ENCODE measurements at places on chromosomes 3 and 15.

DNA sequence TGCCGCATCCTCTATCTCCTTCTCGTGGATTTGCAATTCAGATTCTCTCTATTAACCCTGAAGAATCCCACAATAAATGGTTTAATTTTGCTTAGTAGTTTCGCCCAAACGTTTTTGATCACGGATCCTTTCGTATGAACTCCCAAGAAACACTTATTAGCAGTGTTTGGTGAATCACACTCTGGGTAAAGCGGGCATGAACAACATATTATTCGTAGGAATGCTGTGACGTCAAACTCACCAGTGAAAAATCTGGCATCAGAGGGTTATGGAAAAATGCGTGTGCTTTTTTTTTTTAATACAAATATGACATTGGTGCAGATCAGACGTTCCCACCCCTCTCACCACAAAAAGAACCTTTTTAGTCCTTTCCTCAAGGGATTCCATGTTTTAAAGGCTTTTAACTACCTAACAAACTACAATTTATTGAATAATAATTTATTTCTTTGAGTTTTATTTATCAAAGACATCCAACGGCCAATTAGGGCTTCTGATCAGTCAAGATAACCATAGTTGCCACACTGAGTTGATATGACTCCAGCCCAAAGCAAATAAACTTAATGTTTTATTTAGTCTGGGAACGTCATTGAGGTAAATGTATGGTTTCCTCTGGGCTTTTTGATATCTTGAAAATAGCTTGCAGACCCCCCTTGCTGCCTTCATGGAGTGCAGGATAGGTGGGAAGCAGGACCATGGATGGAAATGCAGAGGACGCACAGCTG lies 45.5 kb upstream of the CGNL1 start:
- no peak for DNase-seq

DNA sequence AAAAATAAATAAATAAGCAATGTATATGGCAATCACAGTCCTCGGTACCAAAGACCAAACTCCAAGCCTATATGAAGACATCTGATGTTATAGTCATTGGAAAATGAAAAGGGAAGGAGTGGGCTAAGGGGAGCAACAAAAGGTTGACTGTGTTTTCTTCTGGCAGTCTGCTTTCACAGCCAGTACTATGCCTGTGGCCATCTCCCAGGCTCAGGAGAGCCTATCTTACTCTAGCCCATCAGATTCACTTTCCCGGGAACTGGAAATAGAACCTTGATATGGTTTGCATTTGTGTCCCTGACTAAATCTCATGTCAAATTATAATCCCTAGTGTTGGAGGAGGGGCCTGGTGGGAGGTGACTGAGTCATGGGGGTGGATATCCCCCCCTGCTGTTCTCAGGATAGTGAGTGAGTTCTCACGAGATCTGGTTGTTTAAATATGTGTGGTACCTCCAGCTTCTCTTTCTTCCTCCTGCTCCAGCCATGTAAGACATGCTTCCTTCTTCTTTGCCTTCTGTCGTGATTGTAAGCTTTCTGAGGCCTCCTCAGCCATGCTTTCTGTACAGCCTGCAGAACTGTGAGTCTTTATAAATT lies 105.3 kb downstream of the PLCH1 start:
- no peak for DNase-seq

- DNase-seq, result no peak
These were observed 322.1 kb downstream of the MEX3B start for GRCh38 chr15:81723701-81724100.

GRCh38 chr15:47945872-47946650 lies 174.7 kb upstream of the SLC24A5 start:
- no peak for DNase-seq

DNA sequence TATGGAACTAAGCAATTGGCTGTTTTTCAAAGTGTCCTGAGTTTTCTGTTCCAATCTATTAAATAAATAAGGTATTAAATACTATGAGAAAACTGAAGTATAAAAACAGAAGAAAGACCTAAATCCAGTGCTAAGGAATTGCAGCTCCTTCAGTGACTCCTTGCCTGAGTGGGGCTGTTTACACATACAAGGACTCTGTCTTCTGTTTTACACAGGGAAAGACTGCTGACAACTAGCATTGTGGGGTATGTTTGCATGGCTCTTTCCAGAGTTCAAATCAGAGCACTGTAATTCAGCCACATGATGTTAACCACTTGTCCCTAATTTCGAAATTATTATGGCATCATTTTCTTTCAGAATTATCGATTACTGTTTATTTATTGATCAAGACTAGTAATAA lies 31.3 kb upstream of the MEIS2 start:
- no peak for DNase-seq

DNA sequence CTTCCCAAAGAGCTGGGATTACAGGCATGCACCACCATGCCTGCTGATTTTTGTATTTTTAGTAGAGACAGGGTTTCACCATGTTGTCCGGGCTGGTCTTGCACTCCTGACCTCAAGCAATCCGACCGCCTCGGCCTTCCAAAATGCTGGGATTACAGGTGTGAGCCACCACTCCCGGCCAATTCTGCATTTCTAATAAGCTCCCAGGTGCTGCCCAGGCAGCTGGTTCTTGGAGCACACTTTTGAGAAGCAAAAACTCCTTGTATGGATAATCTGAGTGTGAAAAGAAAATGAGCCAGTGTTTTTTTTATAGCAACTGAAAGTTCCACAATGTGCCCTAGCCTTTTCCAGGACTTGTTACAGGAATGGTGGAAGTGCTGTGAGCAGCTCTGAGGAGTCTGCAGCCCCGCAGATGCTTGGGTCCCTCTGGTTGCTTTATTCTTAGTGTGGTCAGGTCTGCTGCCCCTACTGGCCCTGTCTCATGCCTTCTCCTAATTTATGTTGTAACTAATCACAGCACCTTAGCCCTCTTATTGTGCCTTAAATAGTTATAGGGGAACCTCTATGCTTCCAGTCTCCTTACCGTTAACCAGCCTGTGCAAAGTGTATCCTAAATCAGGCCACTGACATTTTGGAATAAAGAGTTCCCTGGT lies 13.5 kb upstream of the KCNAB1 start:
- no peak for DNase-seq

- peak; percentile 60 for DNase-seq
These were observed 24.3 kb downstream of the TBC1D21 start for GRCh38 chr15:73897441-73898261.

- DNase-seq, result no peak
These were observed 7.0 kb upstream of the RFT1 start for GRCh38 chr3:53137221-53137620.

DNA sequence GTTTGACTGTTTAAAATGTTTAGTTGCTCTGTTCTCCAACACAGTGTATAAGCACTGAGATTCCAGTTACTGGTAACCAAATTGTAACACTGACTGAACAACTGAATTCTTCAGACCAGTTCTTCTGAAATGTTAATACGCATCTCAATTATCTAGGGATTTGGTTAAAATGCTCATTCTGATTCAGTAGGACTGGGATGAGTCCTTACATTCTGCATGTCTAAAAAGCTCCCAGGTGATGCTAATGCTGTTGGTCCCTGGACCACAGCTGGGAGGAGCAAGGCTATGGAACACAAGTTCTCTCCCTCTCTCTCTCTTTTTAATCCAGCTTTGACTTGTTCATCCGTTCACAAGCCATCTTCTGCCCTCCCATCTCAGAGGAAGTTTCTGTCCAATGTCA lies 380.3 kb downstream of the MAGI1 start:
- DNase-seq, result no peak

GRCh38 chr15:36109943-36110658 lies 469.3 kb upstream of the CDIN1 start:
- DNase-seq, result no peak

GRCh38 chr15:29924750-29925149 lies 102.5 kb upstream of the TJP1 start:
- no peak for DNase-seq

DNA sequence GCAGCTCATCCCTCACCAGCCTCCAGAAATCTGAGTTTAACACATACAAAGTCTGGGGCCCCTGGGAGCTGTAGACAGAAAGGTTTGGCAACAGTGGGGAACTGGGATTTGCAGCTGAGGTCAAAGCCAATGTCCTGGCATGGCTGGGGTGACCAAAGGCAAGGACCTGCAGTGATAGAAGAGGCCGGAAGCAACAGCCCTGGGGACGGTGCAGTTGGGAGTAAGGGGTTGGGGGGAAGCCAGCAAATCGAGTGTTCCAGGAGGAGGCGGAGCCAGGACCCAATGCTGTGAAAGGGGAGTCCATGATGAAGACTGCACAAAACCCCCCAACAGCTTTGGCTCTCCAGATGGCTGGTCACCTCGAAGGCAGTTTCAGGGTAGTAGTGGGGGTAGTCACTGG lies 74.1 kb upstream of the SPATA12 start:
- no peak for DNase-seq

DNA sequence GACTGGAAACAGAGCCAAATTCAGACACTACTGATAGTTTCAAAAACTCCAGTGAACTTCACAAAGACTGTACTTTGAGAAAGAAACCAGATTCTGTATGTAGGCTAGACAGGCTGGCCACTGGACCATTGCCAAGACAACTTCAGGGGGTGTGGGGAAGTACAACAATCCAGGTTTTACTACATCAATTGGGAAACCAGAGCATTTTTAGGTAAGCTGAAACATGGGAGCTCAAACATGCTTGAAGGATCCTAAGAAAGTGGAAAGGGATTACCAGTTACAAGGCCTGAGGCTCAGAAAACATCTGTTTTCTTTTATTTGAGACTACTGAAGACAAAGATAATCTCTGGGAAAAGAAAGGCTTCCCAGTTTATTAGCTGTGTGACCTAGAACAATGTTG lies 26.9 kb upstream of the ZNF280D start:
- no peak for DNase-seq

DNA sequence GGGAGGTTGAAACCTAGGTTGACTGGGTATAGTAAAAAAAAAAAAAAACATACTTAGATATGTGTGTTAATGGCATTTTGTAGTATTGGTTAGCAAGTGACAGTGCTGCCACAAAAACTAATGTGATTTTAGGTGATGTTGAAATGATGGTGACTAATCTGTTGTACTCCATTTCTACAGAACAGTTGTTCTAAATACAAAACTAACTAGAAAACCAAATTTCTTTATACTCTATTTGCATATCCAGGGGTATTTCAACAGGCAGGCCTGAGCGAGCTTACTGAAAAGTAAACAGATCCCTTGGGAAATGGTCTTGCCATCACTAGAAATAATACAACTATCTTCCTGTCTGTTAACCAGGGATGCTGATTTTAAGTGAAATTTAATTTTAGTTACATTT lies 20.5 kb downstream of the TSC22D2 start:
- DNase-seq, result no peak

- no peak for DNase-seq
These were observed 63.3 kb downstream of the RAD18 start for GRCh38 chr3:8899876-8900460.

DNA sequence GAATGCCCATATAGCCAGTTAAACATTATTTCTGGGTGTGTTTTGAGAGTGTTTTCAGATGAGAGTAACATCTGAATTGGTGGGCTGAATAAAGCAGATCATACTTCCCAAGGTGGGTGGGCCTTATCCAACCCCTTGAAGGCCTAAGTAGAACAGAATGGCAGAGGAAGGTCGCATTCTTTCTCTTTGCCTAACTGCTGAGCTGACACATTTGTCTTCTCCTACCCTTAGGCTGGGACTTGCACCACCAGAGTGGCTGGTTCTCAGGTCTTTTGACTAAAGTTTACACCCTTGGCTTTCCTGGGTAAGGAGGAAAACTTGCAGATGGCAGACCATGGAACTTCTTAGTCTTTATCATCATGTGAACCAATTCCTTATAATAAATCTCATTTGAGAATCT lies 85.8 kb upstream of the TNFAIP8L3 start:
- DNase-seq, result no peak

- DNase-seq, result no peak
These were observed 117.4 kb downstream of the GALK2 start for GRCh38 chr15:49287481-49287880.

GRCh38 chr3:51139616-51140015 lies 245.5 kb upstream of the MANF start:
- no peak for DNase-seq

DNA sequence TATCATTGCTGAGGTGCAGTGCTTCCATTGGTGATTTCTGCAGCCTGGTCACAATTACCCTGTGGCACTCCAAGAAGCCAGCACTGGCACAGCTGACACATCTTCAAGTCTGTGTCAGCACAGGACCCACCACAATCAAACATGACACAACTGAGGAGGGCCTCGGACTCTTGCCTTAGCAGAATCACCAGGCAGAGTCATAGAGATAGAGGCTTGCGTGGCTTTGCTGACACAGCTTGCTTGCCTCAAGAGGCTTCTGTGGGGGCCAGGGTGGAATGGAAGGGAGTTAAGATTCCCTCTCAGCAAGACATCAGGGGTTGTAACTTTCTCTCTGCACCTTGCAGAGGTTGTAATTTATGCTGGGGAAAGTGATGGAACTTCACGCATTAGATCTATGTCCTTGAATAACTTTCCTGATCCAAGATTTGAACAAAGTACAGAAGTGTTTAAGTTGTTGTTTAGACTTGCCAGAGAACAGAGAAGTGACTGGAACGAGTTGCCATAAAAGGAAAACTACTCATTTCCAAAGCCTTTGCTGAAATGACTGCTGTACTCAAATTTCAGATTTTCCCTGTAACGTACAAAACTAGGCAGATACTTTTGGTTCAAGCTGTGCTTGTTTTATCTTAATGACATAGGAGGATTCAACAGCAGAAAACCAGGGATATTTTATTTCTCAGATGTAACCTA lies 170.7 kb downstream of the DIPK2A start:
- no peak for DNase-seq

DNA sequence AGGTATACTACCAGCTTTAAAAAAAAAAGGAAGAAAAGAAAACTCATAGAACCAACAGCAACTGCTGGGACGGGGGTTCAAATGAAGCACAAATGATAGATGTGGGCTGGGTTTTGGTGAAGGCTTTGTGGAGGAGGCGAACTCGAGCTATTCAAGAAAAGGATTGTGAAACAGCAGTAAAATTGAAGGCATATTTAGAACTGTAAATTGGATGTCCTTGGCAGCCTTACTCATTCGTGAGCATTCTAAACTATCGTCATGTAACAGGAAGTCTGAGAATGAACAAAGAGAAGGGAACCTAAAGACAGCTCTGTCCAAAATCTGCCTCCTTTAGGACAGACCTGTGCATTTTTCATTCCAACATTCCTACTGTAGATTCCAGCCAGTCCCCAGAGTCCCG lies 97.8 kb downstream of the LARS2 start:
- no peak for DNase-seq

DNA sequence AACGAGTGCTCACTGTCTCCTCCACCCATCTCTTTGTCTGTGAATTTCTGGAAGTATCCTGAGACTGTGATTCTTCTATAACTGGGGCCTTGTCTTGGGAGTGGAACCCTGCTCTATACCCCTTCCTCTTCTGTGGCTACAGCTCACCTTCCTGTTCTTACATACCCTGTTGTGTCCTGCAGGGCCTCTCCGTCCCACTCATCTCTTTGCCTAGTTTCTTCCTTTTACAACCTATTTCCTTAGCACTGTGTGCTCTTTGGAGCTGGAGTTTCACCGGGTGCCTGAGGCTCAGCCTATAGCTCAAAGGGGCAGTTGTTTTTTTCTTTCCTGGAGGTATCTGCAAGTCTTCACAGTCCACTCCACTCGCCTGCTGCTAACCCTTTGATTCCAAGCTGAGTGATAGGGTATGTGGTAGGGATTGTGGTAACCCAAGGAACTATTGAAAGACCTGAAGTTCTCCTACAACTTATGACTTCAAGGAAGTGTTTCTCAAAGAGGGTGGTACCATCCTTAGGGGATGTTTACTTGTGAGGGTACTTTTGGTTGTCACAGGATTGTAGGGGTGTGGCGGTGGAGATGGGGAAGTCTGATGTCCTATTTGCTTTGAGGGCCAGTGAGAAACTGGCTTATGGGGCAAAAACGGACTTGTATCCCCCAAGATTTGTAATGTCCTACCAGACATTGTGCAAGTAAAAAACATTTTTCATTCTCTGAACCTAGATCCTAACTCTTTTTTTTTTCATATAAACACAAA lies 66.6 kb upstream of the ARL8B start:
- no peak for DNase-seq

- DNase-seq, result no peak
These were observed 70.8 kb upstream of the ZBTB20 start for GRCh38 chr3:115217678-115218451.

All from GM18507 (cell line).